ENCODE measurements at places on chromosomes 5 and 9.
A peak's percentile ranks its signal among the peaks of the same experiment; 100 is the strongest.

GRCh38 chr9:105138306-105138801, 106.1 kb upstream of the SLC44A1 start:
- peaks cover 12% of the 10 kb centered on the region for H3K4me1 ChIP-seq
- no peaks in the 10 kb centered on the region for H3K36me3 ChIP-seq
- H3K27ac ChIP-seq, result no peak overlapping the region
- DNase-seq, result no peak

DNA sequence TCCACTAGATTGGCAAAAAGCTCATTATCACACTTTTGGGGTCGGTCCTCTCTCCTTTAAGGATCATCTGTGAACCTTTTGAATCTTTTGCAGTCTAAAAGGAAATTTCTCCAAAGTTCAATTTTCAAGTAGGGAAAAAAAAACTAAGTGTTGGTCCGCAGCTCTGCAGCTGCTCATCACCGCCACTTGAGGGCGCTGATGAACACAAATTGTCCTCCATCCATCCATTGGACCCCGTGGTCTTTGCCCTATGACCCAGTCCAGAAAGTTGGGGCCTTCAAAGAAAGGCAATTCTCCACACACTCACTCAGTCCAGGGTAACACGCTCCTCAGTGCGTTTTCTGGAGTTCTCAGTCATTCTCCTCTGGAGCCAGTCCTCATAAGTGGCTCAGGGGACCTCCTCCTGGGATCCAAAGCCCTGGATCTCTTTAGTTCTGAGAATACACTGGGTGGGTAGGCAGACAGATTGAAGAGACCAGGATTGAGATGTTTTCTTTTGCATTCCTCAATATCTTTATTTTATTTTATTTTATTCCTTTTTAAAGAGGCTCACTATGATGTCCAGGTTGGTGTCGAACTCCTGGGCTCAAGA, 63.6 kb upstream of the SLC28A3 start:
- H3K36me3 ChIP-seq, result no peaks in the 10 kb centered on the region
- no peak overlapping the region for H3K27ac ChIP-seq
- no peak overlapping the region for H3K4me3 ChIP-seq
- no peak for DNase-seq

- H3K36me3 ChIP-seq, result peaks cover 26% of the 10 kb centered on the region
- H3K4me1 ChIP-seq, result no peaks in the 10 kb centered on the region
- DNase-seq, result no peak
- no peak overlapping the region for H3K4me3 ChIP-seq
Observed at GRCh38 chr9:93660352-93661046, 84.1 kb downstream of the PHF2 start.

DNA sequence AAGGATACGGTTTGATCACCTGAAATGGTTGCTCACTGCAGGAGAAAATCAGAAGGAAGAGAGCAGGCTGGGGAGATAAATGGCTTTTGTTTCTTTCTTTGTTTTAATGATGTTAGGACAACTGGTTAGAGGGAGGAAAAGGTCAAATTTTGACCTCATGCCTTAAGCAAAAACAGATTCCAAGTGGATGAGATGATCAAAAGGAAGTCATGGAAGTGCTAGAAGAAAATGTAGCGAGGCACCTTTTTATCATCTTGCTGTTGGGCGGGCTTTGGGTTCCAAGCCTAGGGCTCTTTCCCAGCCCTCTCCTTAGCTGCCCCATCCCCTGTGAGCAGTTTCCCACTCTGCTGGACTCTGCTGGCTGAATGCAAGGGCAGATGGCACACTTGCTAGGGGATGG, 127.9 kb downstream of the ADAMTS2 start:
- no peaks in the 10 kb centered on the region for H3K36me3 ChIP-seq
- H3K27ac ChIP-seq, result no peak overlapping the region
- DNase-seq, result no peak
- H3K27me3 ChIP-seq, result no peaks in the 10 kb centered on the region
- no peaks in the 10 kb centered on the region for H3K4me1 ChIP-seq
- H3K4me3 ChIP-seq, result no peak overlapping the region

GRCh38 chr5:67146574-67146973, 50.0 kb downstream of the CD180 start:
- no peaks in the 10 kb centered on the region for H3K4me1 ChIP-seq
- H3K36me3 ChIP-seq, result peaks cover 90% of the 10 kb centered on the region
- H3K4me3 ChIP-seq, result no peak overlapping the region
- DNase-seq, result no peak
- H3K27me3 ChIP-seq, result no peaks in the 10 kb centered on the region

- H3K27ac ChIP-seq, result no peak overlapping the region
- no peak for DNase-seq
- H3K4me1 ChIP-seq, result no peaks in the 10 kb centered on the region
- H3K36me3 ChIP-seq, result no peaks in the 10 kb centered on the region
Observed at GRCh38 chr5:153147891-153148623, 342.4 kb upstream of the GRIA1 start.

GRCh38 chr5:95667678-95668077, 15.1 kb downstream of the SPATA9 start:
- no peaks in the 10 kb centered on the region for H3K36me3 ChIP-seq
- no peaks in the 10 kb centered on the region for H3K27me3 ChIP-seq
- no peak overlapping the region for H3K27ac ChIP-seq
- H3K4me1 ChIP-seq, result peaks cover 8% of the 10 kb centered on the region
- no peak overlapping the region for H3K4me3 ChIP-seq

DNA sequence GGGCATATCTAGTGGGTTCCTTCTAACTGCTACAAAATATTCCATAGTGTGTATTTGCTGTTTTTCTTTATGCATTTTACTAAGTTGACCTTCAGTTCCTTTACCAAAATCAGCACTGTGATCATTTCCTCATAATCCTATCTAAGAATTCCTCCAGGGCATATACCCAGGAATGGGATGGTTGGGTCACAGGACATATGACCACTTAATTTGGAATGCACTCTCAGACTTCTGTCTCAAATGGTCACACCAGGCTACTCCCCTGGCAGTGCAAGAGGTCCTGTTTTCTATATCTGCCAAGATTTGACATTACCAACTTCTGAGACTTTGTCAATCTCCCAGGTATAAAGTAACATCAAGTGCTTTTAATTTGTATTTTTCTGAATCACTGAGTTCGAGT, 63.9 kb downstream of the ADAMTS12 start:
- DNase-seq, result no peak
- H3K27me3 ChIP-seq, result no peaks in the 10 kb centered on the region
- no peak overlapping the region for H3K4me3 ChIP-seq
- H3K27ac ChIP-seq, result no peak overlapping the region

GRCh38 chr5:173832386-173832785, 55.8 kb upstream of the CPEB4 start:
- no peaks in the 10 kb centered on the region for H3K27me3 ChIP-seq
- no peak overlapping the region for H3K4me3 ChIP-seq
- no peak for DNase-seq
- H3K4me1 ChIP-seq, result no peaks in the 10 kb centered on the region

DNA sequence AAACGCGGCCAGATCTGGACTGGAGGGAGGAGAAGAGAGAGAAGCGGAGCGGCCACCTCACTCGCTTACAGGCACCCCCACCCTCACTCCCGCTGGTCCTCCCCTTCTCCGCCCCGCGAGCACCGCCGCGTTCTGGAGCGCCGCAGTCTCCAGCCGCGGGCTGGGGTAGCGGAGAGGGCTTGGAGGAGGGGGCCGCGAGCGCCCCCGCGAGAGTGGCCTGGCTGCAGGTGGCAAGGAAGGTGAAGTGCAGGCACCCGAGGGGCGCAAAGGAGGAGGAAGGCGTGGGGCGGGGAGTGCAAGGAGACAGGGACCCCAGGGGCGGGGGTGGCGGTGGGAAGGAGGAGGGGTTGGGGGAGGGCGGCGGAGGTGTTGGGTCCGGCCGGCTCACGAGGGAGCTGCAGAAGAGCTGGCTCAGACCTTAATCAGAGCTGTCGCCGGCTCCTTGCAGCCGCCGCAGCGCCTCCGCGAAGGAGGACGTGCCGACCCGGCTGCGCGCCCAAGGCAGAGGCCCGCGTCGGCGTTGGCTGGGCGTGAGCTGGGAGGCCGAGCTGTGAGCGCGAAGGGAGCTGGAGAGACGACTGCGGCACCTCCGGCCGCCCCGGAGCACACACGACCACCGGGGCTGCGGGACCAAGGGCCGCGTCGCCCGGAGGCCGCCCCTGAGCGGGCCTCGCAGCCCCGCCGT, at the start of gene DMRT3:
Gene DMRT3, plus strand, starts transcription at position 398 of the 685 bp plus-strand sequence. CDS start 347 bp downstream, outside the sequence.
- H3K27ac ChIP-seq, result peak within 1 kb of the TSS; percentile 29
- peaks cover 20% of the 10 kb centered on the region for H3K4me1 ChIP-seq
- peak within 1 kb of the TSS; percentile 35 for H3K4me3 ChIP-seq
- no peaks in the 10 kb centered on the region for H3K36me3 ChIP-seq

GRCh38 chr5:81665795-81666194, 85.1 kb downstream of the SSBP2 start:
- peaks cover 14% of the 10 kb centered on the region for H3K4me1 ChIP-seq
- peaks cover 5% of the 10 kb centered on the region for H3K36me3 ChIP-seq
- no peak overlapping the region for H3K27ac ChIP-seq

DNA sequence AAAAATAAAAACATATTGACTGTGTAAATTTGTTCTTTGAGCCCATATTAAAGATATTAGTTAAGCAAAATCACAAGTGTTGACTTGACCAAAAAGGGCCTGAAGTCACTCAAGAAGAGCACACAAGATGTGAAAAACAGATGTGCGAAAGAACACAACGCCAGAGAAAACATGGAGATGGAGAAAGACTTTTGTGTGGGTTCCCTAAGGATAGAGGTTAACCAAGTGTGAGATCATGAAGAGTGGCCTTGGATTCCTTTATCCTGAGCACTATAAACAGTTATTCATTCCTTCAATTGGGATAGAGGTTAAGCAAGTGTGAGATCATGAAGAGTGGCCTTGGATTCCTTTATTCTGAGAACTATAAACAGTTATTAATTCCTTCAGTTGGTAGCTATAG, 361.8 kb downstream of the CDH18 start:
- no peak for DNase-seq
- no peaks in the 10 kb centered on the region for H3K4me1 ChIP-seq
- no peak overlapping the region for H3K4me3 ChIP-seq
- H3K36me3 ChIP-seq, result no peaks in the 10 kb centered on the region

- no peaks in the 10 kb centered on the region for H3K27me3 ChIP-seq
- H3K4me3 ChIP-seq, result no peak overlapping the region
- H3K36me3 ChIP-seq, result peaks cover 2% of the 10 kb centered on the region
- peak; percentile 46 for DNase-seq
- peak overlapping the region; percentile 92 for H3K27ac ChIP-seq
Observed at GRCh38 chr5:76855961-76856360, 6.1 kb downstream of the S100Z start.

All from activated T-cell treated with anti-CD3 and anti-CD28 coated beads, Interleukin-2, amount 50 U/mL, for 24 hours (primary cell).